ENCODE measurements at places on chromosomes 4 and X. TPM values are rescaled to one million over a fixed set of nuclear protein-coding genes. Genes with fewer than 3 reads are reported as not detected.

GRCh38 chrX:143025628-143026027 is at the start of gene SPANXN4:
SPANXN4 (plus strand) TSS chrX:143025928; CDS start chrX:143026015, 87 bp downstream.
- DNase-seq, result no peak

DNA sequence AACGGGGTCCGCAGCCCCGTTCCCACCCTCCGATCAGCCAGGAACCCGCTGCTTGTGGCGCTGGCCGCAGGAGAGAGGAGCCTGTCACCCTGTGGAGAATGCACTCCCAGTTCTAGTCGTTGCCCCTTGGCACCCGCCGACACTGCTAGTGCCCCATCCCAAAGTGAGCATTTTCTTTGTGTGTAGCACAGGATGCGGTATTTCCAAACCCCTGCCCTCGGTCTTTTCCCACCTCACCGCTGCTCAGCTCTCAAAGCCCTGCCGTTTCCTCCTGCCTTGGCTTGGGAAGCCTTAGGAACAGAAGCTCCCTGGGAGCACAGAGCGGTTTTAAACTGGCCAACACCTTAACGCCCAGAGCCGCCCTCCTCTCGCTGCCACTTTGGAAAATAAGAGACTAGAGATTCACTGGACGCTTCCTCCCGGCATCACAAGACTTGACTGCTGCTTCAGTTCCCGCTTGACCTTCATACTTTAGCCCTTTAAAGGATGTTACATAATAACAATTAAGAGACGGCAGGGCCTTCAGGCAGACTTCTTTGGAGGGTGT is 772 bp downstream of the CYP4V2 start:
- DNase-seq, result peak; percentile 50

DNA sequence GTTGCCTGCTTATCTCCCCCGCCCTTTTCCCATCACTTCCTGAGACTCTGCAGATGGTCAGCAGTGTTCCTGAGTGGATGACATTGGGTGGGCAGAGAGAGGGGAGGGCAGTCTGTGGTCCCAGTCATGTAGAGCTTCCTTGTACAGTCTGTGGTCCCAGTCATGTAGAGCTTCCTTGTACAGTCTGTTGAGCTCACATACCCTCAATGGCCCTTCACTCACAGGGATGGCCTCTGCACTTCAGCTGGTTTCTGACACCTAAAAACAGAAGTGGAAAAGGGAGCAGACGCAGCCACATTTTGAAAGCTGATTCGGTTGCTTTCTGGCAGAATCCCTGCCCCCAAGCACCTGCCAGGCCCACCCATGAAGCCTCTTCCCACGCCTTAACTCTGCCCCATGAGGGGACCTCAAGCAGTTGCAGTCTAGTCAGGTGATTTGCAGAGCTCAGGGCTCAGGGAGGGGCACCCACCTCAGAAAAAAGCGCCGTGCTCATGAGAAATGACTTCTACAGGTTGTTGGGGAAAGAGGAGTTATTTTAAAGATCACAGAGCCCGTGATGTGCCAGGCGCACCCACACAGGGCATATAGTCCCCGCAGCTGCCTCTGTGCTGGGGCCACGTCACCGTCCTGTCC is 3.6 kb upstream of the TMEM271 start:
- DNase-seq, result no peak

The PLAC8 gene
- total RNA-seq, result 0.44 TPM
